Pancreas (tissue), 10 donors: ENCODE measurements at places on chromosomes 2 and 18. TPM values are rescaled to one million over a fixed set of nuclear protein-coding genes. Genes with fewer than 3 reads are reported as not detected.
A peak's percentile ranks its signal among the peaks of the same experiment; 100 is the strongest.

CRYGC gene
- not detected for total RNA-seq

ALK gene
- 0.08 TPM for total RNA-seq

LBH gene
- total RNA-seq, result 6.3 TPM

DYSF gene
- total RNA-seq, result 1.9 TPM

DNA sequence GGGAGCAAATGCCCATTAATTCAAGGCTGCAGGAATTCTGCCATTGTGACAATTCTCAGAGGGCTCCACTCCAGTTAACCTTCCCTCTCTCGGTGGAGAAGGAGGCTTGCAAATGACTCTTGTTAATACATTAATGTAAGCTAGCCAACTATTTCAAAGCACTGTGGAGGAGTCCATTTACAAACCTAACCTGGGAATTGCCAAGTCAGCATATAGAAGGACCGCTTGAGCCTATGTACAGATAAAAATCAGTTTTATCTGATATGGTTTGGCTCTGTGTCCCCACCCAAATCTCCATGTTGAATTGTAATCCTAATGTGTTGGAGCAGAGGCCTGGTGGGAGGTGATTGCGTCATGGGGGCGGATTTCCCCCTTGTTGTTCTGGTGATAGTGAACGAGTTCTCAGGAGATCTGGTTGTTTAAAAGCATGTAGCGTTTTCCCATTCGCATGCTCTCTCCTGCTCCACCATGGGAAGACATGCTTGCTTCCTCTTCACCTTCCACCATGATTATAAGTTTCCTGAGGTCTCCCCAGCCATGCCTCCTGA is 366.7 kb downstream of the LRATD1 start:
- H3K27me3 ChIP-seq, result no peaks in the 10 kb centered on the region
- H3K4me3 ChIP-seq, result no peak overlapping the region
- no peaks in the 10 kb centered on the region for H3K36me3 ChIP-seq
- H3K4me1 ChIP-seq, result no peaks in the 10 kb centered on the region
- no peak overlapping the region for H3K27ac ChIP-seq

GRCh38 chr18:33576999-33577646 is 896 bp upstream of the ASXL3 start:
- H3K4me1 ChIP-seq, result no peaks in the 10 kb centered on the region
- peak overlapping the region; percentile 49 for H3K4me3 ChIP-seq
- H3K27ac ChIP-seq, result peak overlapping the region; percentile 75
- DNase-seq, result no peak

DNA sequence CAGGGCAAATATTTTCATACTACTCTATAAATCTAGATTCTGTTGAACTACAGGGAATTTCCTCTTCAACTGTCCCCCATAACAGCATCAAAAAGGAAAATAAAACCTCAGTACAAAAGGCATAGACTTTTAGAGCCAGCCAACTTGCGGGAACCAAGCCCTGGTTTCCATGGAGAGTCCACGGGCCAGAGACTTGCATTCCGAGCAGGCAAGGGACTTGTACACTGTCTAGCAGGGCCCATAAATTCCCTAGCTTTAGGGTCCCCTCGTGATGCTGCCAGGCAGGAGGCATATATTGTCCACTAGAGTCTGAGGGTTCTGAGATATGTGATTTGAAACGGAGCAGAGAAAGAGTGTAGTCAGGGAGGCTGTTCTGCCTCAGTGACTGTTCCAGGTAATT is 153.1 kb upstream of the SLC14A2 start:
- H3K27me3 ChIP-seq, result no peaks in the 10 kb centered on the region
- no peaks in the 10 kb centered on the region for H3K4me1 ChIP-seq
- H3K36me3 ChIP-seq, result no peaks in the 10 kb centered on the region
- H3K27ac ChIP-seq, result no peak overlapping the region

- peaks cover 5% of the 10 kb centered on the region for H3K4me1 ChIP-seq
- no peak for DNase-seq
- H3K4me3 ChIP-seq, result no peak overlapping the region
- no peak overlapping the region for H3K27ac ChIP-seq
- H3K27me3 ChIP-seq, result no peaks in the 10 kb centered on the region
Observed at GRCh38 chr18:51398104-51398503, 200.6 kb upstream of the MEX3C start.

GRCh38 chr2:545711-546650 is 131.2 kb downstream of the TMEM18 start:
- no peaks in the 10 kb centered on the region for H3K27me3 ChIP-seq
- no peaks in the 10 kb centered on the region for H3K36me3 ChIP-seq
- no peak overlapping the region for H3K27ac ChIP-seq

DNA sequence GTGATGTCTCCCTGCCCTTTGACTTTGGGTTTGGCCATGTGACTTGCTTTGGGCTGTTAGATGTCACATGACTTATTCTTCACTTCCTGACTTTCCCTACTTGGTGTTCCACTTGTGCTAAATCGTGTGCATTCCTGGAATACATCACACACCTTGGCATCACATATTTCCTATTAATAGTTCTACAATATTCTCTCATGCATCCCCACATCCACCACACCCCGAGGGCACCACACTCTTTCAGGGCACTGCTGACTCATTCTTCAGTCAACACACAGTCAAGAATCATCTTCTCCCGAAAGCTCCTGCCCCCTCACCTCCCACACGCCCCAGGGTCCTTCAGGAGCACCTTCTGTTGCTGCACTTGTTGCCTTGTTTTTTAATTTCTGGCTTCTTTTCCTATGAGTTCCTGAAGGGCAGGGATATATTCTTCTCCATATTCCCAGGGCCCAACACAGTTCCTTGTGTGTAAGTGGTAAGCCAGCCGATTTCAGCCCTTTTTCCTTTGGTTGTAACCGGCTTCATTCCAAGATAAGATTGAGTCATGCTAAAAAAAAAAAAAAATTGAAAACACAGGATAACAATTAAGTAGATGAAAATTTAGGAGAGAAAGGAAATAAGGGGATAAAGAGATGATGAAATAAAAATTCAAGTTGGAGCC is 341.4 kb downstream of the SLC4A3 start:
- H3K36me3 ChIP-seq, result no peaks in the 10 kb centered on the region
- no peaks in the 10 kb centered on the region for H3K4me1 ChIP-seq
- H3K4me3 ChIP-seq, result no peak overlapping the region
- H3K27me3 ChIP-seq, result no peaks in the 10 kb centered on the region
- DNase-seq, result no peak

DNA sequence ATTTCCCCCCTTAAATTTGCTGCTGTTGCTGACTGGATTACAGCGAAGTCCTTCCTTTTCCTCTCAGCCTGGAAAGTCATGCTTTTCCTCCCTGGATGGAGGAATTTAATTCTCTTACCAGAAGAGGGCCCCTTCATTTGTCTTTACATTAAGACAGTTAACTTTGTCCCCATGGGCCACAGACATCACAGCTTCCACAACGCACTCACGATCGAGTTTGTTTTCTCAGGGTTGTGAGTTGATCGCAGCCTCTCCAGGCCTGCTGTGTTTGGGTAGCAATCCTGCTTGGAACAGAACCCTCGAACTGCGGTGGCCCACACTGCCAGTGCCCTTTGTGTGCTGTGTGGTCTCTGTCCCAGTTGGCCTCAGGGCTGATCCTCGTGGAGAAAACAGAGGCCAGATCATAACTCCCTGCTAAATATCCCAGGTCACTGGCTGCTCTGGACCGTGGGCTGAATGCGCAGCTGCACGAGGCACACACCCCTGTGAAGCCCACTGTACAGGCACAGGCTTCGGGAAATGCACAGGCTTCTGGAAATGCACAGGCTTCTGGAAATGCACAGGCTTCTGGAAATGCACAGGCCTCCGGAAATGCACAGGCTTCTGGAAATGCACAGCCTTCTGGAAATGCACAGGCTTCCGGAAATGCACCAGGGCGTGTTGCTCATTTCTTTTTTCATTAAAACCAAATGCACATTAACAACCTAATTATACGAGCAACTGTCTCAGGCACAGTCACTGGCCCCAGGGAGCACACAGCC is 2.2 kb upstream of the PDIA6 start:
- no peak for DNase-seq
- H3K4me1 ChIP-seq, result peaks cover 12% of the 10 kb centered on the region

GRCh38 chr2:39661826-39662225 is 3.9 kb upstream of the TMEM178A start:
- no peaks in the 10 kb centered on the region for H3K27me3 ChIP-seq
- no peak for DNase-seq
- H3K27ac ChIP-seq, result no peak overlapping the region
- H3K36me3 ChIP-seq, result no peaks in the 10 kb centered on the region
